ENCODE measurements at places on chromosomes 16 and 17.

- DNase-seq: no peak
These were observed 32.1 kb upstream of the LONP2 start for GRCh38 chr16:48212033-48212432.

DNA sequence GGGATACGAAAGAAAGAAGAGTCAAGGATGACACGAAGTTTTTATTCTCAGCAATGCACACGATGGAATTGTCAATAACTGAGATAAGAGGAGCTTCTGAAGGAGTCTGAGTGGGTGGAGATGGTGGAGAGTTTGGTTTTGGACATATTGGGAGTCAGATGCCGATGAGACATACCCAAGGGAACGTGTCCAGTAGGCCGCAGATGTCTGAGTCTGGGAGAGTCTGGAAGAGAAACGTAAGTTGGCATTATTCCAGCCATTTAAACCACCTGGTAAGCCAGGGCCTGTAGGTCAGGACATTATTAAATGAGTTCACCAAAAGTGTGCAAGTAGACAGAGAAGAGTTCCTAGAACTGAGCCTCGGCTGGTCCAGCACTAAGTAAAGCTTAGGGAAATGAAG, 478.3 kb upstream of the CDH5 start:
- no peak for DNase-seq

GRCh38 chr16:79554912-79555311, 45.6 kb downstream of the MAF start:
- no peak for DNase-seq

DNA sequence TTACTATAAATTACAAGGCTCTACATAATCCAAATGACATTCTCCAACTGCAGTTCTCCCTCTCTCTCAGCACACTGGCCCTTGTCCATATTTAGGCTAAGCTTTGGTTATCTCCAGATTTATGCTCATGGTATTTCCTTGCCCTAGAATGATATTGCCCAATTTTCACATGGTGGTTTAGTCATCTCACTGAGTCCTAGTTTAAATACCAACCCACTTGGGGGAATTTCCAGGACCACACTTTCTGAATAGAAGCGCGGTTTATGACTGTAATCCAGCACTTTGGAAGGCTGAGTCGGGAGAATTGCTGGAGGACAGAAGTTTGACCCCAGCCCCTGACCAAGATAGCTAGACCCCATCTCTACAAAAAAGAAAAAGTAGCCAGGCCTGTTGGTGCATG, 280.1 kb upstream of the MON1B start:
- no peak for DNase-seq

- no peak for DNase-seq
These were observed 1.1 kb downstream of the GJC1 start for GRCh38 chr17:44828919-44829522.

GRCh38 chr16:5393070-5393469, 295.5 kb upstream of the EEF2KMT start:
- no peak for DNase-seq

- no peak for DNase-seq
These were observed 75.9 kb downstream of the LMF1 start for GRCh38 chr16:894841-895240.

DNA sequence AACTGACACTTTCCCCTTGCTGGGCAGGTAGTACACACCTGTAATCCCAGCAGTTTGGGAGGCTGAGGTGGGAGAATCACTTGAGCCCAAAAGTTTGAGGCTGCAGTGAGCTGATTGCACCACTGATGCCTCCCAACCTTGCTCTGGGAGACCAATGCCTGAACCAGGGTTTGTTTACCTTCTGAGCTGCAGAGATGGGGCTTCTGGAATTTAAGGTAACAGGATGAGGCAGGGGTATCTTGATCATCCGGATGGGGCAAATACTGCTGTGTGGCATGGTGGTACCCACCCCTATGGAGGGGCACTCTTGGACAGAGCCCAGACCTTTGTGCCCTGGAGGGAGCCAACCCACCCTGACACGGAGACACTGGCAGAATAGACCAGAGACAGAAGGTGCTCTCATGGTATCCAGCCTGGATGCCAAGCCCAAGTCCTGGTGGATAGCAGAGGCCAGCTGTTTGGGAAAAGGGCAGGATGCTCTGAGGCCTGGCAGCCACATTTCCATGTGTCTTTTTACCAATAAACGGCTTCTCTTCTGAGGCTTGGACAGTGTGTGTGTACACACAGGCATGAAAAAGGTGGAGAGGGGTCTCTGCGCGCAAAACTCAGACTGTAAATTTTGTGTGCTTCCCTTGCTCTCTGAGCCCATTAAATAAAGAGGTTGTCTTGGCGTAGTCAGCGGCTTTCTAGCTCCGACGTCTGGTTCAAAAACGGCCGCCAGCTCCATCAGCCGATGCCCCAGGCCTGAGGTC, 4.4 kb downstream of the ZNF48 start:
- no peak for DNase-seq

GRCh38 chr17:14118951-14119350, 49.6 kb downstream of the COX10 start:
- DNase-seq: no peak

DNA sequence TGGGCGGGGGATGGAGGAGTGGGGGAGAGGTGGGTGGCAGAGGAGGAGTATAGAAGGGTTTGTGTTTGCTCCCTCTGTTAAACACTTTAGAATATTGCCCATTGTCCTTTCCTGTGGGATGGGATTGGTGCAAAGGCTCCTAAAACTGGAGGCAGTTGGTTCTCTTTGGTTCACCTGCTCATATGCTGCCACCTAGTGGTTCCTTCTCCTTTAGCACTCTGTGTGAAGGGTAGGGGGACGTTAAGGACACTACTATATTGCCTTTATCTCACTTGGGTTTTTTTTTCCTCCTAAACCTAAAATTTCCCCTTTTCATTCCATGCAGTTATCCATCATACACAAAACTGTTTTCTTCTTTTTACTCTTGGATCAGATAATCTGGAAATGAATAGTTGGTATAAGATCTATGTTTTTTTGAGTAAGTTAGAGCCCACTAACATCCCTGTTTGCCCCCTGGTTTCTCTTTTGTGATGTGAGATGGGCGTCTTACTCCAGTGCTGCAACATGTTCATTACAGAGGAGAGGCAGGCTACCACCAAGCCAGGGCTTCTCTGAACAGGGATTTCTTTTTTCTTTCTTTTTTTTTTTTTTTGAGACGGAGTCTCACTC, 23.8 kb downstream of the SNX11 start:
- DNase-seq: peak; percentile 47

DNA sequence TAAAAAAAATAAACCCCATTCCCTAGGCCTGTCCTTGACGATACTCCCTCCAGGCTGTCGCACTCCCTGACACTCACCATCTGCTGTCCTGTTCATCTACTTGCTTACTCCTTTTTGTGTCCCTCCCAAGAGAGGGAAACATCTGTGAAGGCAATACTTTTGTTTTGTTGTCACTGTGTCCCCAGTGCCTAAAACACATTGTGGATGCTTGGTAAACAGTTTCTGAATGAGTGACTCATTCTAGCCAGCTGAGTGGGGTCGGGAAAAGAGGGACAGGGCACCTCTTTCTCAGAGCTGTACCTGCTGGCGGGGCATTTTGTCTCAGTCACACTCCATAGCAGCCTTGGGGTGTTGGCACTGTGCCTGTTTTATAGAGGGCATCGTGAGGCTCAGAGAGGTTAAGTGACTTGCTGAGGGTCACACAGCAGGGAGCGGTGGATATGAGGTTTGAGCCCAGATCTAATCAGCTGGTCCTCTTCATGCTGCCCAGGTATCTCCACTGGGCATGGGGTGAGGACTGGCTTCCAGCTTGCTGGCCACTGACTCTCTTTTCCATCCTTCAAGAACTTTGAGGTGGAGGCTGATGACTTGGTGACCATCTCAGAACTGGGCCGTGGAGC, 15.6 kb downstream of the MAP2K3 start:
- no peak for DNase-seq

GRCh38 chr16:66976746-66977145, 11.6 kb upstream of the CES4A start:
- no peak for DNase-seq

DNA sequence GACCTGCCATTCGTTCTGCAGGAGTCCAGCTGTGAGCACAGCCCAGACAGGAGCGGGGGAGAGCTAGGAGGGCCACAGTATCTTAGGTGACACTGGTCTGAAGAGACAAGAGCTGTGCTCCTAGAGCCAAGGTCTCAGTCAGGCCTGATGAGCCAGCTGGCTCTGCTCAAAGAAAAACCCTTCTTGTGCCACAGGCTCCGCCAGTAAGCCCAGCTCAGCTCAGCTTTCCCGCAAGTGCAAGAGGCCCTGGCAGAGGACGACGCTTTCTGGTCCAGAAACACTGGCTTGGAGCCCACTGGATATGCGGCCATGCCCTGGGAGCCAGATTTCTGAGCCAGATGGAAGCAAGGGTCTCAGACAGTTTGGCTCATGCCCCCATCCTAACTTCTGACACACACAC, 23.9 kb downstream of the PEMT start:
- DNase-seq: no peak

DNA sequence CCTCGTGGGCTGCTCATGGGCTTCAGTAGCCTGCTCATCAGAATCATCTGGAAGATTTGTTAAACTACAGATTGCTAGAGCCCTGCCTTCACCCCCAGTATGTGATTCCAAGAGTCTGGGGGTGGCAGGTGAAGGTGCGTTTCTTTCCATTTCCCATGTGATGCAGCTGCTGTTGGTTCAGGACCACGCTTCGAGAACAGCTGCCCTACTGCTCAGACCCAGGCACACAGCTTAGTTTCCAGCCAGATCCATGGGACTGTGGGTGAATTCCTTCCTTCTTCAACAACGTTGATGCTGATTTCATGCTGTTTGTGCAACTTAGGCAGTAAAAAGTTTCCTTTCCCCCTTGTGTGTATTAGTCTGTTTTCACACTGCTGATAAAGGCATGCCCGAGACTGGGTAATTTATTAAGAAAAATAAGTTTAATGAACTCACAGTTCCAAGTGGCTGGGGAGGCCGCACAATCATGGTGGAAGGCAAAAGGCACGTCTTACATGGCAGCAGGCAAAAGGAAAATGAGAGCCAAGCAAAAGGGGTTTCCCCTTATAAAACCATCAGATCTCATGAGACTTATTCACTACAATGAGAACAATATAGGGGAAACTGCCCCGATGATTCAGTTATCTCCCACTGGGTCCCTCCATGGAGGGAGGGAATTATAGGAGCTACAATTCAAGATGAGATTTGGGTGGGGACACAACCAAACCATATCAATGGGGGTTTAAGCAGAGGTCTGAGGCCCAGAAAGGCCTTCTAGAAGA, 159.2 kb downstream of the XYLT1 start:
- no peak for DNase-seq

DNA sequence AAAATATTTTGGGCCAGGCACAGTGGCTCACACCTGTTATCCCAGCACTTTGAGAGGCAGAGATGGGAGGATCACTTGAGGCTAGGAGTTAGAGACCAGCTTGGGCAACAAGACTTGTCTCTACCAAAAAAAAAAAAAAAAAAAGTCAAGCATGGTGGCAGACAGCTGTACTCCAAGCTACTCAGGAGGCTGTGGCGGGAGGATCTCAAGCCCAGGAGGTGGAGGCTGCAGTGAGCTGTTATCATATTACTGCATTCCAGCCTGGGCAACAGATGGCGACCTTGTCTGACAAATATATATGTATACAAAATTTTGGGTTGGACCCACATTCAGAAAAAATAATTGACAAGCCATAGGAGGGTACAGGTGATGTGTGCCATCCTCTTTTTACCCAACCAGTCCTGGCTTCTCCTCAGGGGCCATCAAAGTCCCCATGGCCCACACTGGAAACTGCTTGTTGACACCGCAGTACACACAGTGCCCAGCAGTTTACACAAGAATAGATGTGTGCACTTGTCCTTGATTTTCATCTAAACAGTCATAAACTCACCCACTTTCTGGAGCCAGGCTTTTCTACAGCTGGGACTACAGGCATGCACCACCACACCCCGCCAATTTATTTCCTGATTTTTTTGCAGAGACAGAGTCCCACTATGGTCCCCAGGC, 1.7 kb downstream of the CES2 start:
- DNase-seq: no peak

DNA sequence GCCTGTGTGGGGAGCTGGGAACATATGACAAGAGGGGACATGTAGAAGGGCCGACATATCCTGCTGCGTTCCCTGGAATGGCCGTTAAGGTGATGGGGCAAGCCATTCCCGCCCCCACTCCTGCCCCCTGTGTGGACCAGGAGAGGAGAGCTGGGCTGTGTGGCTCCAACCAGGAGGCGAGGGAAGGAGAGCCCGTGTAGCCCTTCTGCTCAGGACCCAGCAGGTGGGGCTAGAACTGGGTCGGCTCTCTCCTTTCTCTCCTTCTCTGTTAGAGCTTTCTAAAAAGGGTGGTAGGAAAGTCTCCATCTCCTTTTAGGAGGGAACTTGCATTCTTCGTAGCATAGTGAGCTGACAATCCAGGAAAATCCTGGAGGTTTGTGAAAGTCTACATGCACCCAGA, 12.8 kb downstream of the SPHK1 start:
- no peak for DNase-seq

DNA sequence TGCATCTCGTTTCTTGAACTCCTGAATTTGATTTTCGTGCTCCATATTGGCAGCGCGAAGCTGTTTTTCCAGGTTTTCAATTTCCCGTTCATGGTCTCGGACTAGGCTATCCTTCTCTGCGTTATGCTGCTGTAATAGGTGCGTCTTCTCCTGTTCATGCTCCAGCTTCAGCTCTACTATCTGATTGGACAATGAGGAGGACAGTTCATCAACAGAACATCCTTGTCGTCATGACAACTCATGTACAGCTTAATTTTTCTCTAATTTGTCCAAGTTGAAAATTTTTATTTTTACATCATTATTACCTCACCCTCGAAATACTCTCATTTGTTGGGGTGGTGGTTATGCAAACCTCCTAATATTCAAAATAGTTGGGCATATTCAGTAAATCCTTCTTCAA, 289.8 kb downstream of the CEP112 start:
- DNase-seq: no peak

DNA sequence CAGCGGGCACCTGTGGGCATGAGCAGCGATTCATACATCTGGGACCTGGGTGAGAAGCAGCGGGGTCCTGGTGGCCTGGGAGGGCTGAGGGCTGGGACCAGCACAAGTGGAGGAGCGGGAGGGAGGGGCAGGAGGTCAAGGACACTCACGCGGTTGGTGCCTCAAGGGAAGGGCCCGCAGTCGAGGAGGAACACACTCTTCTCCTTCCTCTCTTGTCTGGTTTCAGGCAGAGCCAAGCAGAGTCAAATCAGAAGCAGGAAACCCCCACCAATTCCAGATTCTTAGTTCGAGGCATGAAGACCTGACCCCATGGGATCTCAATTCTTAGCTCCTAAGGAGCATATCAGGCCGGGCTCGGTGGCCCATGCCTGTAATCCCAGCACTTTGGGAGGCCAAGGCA, 15.7 kb downstream of the DNAI2 start:
- no peak for DNase-seq

- DNase-seq: no peak
These were observed 356.7 kb downstream of the SOX9 start for GRCh38 chr17:72477491-72477890.
